Motor neuron (in vitro differentiated cells): ENCODE measurements at places on chromosomes 2 and 18.

GRCh38 chr2:127064642-127065250 is 42.2 kb downstream of the BIN1 start:
- ATAC-seq = peak; percentile 90

DNA sequence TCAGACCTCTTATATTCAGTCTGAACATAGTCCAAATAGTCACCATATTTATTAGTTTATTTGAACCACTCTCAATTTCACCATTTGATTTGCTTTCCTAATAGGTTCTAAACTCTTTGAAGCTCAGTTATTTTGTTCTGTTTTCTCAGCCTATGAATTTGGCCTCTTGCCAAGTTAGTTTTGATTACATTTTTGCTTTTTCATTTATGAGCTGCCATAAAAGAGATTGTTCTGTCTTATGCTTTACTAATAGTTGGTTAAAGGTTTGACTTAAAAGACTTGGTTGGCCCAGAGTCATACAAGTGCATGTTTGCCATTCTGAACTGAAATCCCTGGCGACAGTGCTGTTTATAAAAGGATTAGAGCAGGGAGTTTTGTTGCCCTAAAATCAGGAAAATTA is 85.9 kb upstream of the RANBP2 start:
- no peak for ATAC-seq

- no peak for ATAC-seq
Observed at GRCh38 chr2:8563814-8564474, 117.9 kb upstream of the ID2 start.

GRCh38 chr18:2144811-2145210 is 426.5 kb downstream of the METTL4 start:
- no peak for ATAC-seq

DNA sequence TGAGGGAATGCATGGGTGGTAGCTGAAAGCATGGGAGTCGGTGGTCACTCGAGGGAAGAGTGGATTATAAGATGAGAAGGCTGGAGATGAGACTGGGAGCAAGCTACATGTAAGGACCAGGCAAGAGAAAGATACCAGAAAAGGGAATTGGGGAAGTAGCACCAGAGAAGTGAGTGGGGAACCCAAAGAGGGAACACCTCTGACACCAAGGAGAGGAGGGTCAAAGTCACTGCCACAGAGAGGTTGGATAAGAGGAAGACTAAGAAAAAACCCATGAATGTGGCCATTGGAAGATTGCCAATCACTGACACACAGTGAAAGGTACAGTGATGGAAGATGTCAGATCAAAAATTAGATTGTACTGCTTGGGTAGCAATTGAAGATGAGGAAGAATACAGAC is 473.9 kb downstream of the BCL11A start:
- ATAC-seq = no peak

GRCh38 chr2:156590085-156590739 is 154.0 kb downstream of the GPD2 start:
- peak; percentile 75 for ATAC-seq

GRCh38 chr18:7597500-7597899 is 30.4 kb downstream of the PTPRM start:
- no peak for ATAC-seq
